Calu3 (cell line): ENCODE measurements at places on chromosomes 6 and 20. TPM values are rescaled to one million over a fixed set of nuclear protein-coding genes. Genes with fewer than 3 reads are reported as not detected.

GRCh38 chr6:22362361-22362760 is 65.5 kb upstream of the PRL start:
- peak; percentile 31 for DNase-seq

NRN1 gene
- not detected in 2 replicates for total RNA-seq

DNA sequence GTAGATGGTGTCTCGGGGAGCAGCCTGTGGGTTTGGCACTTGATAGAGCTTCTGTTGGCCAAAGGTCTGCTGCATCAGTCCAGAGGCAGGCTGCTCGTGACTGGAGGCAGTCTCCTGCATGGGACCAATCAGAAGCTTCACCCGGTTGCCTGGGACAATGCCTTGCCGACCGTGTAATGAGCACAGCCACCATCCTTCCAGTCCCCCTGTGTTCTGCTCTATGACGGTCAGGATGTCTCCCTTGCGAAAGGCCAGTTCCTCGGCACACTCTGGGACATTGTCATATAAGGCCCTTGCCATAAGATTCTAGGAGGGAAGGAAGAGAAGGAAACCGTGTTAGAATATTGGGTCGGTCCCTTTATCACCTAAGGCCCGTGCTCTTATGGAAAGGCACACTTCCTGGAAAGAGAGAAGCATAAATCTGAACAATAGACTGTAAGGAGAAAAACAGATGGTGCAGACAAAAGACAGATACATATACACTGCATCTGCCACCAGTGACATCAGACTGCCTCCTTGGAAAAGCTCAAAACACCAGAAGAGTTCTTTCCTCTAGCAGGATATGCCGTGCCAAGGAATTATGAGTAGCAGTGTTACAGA is 18.9 kb downstream of the NEDD9 start:
- no peak for DNase-seq

LAMP5 gene
- total RNA-seq = 0.17 TPM in 1 of 2 replicates, not detected in the other

DNA sequence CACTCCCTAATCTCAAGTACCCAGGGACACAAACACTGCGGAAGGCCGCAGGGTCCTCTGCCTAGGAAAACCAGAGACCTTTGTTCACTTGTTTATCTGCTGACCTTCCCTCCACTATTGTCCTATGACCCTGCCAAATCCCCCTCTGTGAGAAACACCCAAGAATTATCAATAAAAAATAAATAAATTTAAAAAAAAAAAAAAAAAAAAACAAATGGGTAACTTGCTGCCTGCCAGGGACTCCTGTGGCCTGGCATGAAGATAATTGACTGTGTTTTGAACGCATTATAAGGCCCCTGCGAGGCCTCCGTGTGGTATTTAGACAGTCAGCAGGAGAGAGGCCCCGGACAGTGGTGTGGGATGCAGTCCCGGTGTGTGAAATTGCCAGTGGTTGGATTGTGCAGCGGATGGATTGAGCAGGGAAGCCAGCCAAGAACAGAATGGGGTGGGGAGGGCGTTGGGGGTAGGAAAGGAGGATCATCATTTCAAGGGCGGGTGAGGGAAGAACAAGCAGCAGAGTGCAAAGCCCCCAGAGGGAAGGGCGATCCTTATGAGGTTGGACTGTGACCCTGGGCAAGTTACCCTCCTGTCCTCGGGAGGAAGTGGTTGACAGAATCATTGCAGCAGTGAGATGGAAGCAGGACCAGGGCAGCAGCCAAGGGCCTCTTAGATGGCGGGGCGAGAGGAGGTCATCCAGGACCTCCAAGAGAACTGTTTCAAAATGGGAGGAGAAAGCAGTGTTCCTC is 43.3 kb downstream of the PPARD start:
- DNase-seq = no peak

DNA sequence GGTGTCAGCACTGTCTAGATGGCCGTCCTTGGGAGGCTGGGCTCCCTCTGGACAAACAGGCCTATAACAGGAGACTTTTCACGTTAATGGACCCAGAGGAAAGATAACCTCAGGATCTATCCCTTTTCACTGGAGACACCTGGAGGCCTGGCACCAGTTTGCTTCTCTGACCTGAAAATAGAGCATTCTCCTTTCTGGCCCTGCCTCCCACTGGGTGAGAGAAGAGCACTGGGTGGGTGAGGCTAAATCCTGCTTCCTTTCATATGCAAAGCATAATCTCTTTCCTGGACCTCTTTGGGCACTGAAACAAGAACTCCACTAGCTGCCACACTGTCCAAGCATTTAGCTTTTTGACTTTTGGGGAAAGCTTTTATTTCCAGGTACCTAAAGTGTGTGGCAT is 78.3 kb downstream of the FOXO3 start:
- no peak for DNase-seq

FAM83D gene
- total RNA-seq = 73.0 and 84.0 TPM in 2 replicates

DNA sequence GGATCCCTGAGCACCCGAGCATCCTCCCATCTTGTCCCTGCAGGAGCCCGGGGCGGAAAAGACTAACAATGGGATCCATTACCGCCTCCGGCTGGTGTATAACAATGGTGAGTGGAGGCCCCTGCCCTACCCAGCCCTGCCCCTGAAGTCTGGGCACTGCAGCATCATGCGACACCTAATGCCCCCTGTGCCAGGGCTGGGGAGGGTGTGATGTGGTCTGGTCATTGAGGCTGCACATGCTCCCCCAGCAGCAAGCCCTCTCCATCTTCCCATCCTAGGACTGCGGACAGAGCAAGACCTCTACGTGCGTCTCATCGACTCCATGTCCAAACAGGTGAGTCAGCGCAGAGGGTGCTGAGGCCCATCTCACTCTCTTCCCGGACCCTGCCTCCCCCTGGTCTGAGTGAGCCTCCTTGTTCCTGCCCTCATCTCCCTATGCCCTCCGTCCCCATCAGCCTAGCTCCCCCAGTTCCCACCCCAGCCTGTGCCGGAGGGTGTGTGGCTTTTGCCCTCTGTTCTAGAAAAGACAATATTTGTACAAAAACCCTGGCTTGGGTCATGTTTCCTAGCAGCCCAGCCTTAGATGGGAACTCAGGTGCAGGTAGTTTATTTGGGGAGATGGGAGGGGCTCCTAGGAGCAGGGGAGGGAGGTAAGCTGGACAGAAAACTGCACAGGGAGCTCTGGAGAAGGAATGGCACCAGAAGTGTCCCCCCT is 13.5 kb downstream of the EBF4 start:
- no peak for DNase-seq

DNA sequence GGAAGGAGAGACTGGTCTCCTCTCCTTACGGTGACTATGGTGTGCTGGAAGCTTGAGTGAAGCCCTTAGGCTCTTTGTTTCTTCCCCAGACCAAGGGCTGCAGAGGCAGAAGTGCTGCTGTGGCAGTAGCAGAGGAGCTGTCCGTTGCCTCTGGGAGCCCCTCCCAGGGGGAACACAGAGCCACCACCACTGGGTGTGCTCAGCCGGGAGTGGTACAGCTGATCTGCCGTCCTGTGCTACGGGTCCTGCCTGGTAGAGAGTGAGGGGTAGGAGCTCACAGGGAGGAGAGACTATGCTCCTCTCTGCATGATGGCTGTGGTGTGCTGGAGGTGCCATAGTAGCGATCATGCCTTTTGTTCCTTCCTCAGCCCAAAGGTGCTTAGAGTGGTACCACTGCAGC is 318.7 kb downstream of the DOK5 start:
- DNase-seq = no peak

GRCh38 chr6:157921685-157922367 is 59.8 kb upstream of the SYNJ2 start:
- no peak for DNase-seq

GRCh38 chr6:132919045-132919860 is 104.9 kb downstream of the RPS12 start:
- peak; percentile 47 for DNase-seq

GRCh38 chr20:36688630-36689029 is 42.6 kb upstream of the SLA2 start:
- DNase-seq = no peak

ZNF133 gene
- total RNA-seq = 4.6 and 5.0 TPM in 2 replicates

DNA sequence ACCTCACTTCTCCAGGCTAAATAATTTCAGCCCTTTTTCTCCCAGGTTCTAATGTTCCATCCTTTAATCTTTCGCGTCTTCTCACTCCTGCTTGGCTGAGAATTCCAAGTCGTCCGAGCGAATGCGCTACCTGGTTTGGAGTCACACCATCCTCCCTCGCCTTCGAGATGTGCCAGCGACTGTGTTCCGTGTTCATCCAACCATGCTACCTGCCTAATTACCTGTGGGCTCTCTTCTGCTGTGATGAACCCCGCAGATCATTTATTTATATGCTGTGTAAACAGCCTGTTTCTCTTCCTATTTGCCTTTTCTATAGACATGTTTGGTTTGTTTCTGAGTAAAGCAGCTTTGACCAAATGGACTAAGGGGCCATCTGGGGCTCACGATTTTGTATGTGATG is 83.5 kb upstream of the TMEM181 start:
- DNase-seq = no peak

GRCh38 chr6:108294297-108294726 is 542 bp upstream of the AFG1L start:
- no peak for DNase-seq

TINAG gene
- total RNA-seq = 12.6 and 17.4 TPM in 2 replicates

- no peak for DNase-seq
These were observed 165.1 kb downstream of the SASH1 start for GRCh38 chr6:148507774-148508173.

GRCh38 chr20:37564388-37565133 is 36.9 kb upstream of the BLCAP start:
- DNase-seq = peak; percentile 84

DNA sequence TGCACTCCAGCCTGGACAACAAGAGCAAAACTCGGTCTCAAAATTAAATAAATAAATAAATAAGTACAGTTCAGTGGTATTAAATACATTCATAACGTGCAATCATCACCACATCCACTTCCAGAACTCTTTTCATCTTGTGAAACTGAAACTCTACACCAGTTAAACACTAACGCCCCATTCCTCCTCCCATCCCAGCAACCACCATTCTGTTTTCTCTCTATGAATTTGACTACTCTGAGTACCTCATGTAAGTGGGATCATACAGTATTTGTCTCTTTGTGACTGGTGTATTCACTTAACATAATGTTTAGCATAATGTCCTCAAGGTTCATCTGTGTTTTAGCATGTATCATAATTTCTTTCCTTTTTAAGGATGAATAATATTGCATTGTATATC is 29.1 kb upstream of the SCML4 start:
- no peak for DNase-seq

GRCh38 chr6:43199912-43200311 is 17.9 kb downstream of the CUL9 start:
- no peak for DNase-seq

ABCC10 gene
- total RNA-seq = 53.0 and 60.4 TPM in 2 replicates
